ENCODE measurements at places on chromosomes 13 and 19. TPM values are rescaled to one million over a fixed set of nuclear protein-coding genes. Genes with fewer than 3 reads are reported as not detected.

Gene ZNF541
- total RNA-seq: 0.89 TPM

Gene SPINT2
- 5.6 TPM for total RNA-seq

Gene CKAP2
- 31.7 TPM for total RNA-seq

Gene GJA3
- under 0.01 TPM for total RNA-seq
